Activated CD4-positive, alpha-beta memory T cell treated with anti-CD3 and anti-CD28 coated beads for 36 hours (primary cell): ENCODE measurements at places on chromosomes 3 and 15.

DNA sequence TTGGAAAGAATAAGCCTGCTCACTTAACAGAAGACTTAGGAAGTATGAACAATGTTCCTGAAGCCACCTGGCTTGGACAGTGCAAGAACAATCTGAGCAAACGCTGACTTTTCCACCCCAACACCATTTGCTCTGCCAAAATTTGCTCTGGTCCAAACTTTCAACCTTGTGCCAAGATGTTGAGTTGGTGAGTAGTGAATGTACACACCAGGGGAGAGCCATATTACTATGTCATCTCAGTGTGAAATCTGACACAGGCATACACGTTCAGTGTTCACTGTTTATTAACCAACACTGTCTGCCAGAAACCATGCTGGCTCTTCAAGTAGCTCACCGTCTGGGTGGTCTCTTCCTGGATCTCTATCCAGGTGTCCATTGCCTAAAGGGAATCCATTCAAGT is 152.9 kb upstream of the LPP start:
- no peak for DNase-seq

- no peak for DNase-seq
Observed at GRCh38 chr15:72339777-72340177, 19.8 kb upstream of the CELF6 start.

GRCh38 chr3:168040607-168041208 is 55.0 kb downstream of the GOLIM4 start:
- no peak for DNase-seq

DNA sequence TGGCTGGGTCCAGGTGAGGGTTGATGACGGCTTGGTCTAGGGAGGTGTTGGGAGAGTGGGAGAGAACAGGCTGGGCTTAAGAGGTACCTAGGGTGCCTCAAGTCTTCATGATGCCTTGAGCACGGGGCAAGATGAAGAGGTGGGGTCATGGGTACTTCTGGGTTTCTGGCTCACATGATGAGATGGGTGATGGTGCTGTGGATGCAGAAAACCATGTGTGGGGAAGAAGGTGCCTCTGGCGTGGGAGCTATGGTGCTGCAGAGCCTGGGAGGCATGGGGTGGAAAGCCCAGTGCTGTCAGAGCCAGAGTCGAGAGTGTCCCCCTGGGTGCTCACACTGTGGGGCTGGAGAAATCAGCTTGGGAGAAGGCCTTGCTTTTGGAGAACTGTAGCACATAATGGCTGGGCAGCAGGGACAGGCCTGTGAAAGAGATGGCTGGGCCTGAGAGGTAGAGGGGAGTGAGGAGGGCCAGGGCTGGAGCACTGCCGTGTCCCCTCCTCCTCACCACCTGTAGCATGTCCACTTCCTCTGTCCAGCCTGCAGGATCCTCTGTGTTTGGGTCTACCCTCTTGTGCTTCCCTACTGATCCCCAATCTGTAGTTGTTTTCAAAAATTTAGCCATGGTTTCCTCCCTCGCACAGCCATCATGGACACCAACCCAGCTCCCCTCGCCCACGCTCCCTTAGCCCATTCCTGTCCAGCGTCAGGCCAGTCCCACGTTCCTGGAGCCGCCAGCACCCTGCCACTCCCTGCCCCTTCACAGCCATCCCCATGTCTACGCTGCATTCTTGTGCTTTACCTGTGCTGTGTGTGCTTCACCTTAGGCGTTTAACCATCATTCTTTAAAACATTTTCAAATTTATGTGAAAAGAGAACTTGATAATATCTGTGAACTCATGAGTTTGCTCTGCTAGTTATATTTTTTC is 132.0 kb downstream of the EEFSEC start:
- no peak for DNase-seq

- DNase-seq: peak; percentile 27
Observed at GRCh38 chr3:41198526-41198925, 779 bp upstream of the CTNNB1 start.

DNA sequence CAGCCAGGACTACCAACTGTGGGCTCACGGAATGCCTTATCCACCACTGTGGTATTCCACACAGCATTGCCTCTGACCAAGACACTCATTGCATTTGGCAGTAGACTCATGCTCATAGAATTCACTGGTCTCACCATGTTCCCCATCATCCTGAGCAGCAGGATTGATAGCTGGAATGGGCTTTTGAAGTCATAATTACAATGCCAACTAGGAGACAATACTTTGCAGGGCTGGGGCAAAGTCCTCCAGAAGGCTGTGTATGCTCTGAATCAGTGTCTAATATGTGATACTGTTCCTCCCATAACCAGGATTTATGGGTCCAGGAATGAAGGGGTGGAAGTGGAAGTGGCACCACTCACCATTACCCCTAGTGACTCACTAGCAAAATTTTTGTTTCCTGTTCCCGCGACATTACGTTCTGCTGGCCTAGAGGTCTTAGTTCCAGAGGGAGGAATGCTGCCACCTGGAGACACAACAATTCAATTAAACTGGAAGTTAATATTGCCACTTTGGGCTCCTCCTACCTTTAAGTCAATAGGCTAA is 58.6 kb upstream of the CCDC80 start:
- no peak for DNase-seq

GRCh38 chr3:152097120-152097519 is 171.6 kb upstream of the MBNL1 start:
- DNase-seq: no peak

DNA sequence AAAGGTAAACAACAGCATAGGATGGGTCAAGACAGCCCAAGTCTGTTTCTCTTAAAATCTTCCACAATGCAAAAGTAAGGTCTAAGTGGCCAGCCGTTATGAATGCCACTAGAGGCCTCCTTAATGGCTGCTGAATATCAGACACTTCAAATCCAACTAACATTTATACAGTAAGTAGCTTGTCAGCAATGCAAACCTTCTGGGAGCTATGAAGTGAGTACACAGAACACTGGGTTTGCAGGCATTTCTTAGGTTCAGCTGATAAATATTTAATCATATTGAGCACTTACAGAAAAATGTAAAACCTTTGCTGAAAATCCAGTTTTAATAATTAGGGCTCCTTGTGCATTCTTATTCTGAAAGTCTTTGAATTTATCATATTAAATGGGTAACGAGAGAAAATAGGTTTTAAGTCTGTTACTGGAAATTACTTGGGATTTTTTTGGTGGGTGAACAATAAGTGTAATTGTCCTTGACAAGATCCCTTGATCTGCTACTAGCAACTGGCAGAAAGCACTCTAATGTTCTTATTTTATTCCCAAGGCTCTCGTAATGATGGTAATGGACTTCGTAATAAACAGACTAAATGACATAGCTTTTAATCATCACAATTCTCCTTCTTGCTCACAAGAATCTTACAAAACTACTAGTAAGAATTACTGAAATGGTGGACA is 141.7 kb upstream of the GPR149 start:
- DNase-seq: no peak

GRCh38 chr15:29822684-29823459 is 604 bp upstream of the TJP1 start:
- DNase-seq: no peak

- DNase-seq: peak; percentile 61
Observed at GRCh38 chr3:129045675-129046036, 14.9 kb upstream of the GP9 start.

- peak; percentile 69 for DNase-seq
Observed at GRCh38 chr3:125437631-125438435, 62.7 kb upstream of the ZNF148 start.

DNA sequence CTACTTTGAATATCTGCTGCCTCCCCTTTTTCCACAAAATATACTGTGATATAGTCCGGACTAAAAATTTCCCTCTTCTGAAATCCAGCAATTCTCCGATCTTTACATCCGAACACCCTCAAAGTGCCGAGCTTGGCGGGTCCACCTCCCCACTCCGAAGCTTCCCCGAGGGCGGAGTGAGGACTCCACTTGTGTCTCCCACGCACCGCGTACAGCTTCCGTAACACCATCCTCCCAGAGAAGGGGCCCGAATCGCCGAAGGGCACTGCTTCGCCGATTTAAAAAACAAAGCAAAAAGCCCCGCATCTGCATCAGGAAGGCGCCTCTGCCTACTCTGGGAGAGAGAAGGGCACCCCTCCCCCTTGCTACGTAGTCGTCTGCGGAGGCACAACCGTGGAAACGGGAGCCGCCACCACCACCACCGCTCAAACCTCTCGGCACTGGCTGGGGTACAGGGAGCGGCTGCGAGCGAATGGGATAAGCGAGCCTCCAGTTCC is 551 bp downstream of the NCBP2 start:
- peak; percentile 77 for DNase-seq

- DNase-seq: no peak
Observed at GRCh38 chr3:140363801-140364200, 314.1 kb upstream of the TRIM42 start.

- DNase-seq: peak; percentile 82
Observed at GRCh38 chr3:50316657-50317242, 5.8 kb downstream of the HYAL2 start.

DNA sequence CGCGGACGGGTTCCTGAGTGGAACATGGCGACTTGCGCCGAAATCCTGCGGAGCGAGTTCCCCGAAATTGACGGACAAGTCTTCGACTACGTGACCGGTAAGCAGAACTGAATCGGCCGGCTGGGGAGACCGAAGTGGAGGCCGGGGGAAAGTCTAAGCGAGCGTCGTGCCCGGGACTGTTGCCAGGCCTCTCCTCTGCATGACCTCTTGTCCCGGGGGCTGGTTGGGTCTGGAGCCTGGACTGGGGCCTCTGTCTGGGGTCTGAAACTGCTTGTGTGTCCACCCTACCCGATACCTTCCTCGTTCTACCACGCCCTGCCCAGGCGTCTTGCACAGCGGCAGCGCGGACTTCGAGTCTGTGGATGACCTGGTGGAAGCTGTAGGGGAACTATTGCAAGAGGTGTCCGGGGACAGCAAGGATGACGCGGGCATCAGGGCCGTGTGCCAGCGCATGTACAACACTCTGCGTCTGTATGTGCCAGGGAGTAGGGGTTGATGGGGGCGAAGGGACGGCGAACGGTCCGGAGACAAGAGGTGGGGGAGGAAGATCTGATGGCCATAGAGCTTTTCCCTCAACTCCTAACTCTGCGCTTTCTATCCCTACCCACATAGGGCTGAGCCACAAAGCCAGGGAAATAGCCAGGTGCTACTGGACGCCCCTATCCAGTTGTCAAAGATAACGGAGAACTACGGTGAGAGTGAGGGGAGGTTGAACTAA is at the start of gene ABCF3:
ABCF3 (plus strand) TSS at position 16 of the 718 bp plus-strand sequence; CDS start at position 25, 9 bp downstream.
- no peak for DNase-seq

DNA sequence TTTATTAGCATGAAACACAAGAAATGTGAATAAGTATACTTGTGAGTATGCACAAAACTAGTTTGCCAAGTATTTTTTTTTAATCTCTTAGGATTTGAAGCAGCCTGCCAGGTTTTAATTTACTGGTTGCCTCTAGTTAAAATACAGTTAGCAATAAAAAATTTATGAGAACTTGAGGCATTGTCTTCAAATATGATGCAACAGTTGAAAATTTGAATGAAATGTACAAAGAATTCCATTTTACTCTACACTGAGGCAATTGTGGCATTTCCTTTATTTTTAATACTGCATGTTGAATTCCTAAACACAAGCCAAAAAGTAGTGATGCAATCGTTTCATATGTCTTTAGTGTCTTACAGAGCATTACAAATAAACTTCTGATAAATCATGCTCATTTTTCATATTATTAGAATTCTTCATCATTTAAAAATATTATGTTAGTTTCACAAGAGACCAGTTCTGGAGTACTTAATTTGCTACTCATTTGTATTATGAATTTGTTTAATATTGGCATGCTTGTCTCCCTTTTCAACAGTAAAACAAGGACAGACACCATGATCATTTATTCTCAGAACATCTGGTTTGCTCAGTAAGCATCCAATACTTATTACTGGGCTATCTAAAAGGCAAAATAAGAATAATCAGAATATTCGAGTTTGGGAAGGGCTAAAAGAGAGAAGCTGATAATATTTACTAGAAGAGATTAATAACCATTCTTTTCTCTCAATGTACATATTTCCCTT is 124.8 kb upstream of the PTX3 start:
- DNase-seq: no peak

GRCh38 chr3:102230057-102230456 is 204.8 kb upstream of the ZPLD1 start:
- no peak for DNase-seq

DNA sequence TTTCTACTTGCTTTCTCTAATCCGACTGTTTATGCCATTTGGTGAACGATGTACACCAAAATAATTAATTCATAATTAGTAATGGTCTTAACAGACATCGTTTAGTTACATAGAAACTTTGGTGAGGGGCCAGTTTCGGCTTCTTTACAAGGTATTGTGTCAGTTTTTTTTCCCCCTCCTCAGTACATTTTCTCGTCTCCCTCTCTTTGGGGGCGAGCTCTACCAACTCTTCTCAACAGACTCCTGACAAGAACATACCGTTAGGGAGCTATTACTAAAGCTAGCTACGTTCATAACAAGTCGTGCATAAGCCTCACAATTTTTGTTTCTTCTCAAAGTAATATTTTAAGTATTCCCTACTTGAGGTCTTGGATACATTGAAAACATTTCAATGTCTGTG is 1.4 kb downstream of the U2SURP start:
- DNase-seq: no peak

DNA sequence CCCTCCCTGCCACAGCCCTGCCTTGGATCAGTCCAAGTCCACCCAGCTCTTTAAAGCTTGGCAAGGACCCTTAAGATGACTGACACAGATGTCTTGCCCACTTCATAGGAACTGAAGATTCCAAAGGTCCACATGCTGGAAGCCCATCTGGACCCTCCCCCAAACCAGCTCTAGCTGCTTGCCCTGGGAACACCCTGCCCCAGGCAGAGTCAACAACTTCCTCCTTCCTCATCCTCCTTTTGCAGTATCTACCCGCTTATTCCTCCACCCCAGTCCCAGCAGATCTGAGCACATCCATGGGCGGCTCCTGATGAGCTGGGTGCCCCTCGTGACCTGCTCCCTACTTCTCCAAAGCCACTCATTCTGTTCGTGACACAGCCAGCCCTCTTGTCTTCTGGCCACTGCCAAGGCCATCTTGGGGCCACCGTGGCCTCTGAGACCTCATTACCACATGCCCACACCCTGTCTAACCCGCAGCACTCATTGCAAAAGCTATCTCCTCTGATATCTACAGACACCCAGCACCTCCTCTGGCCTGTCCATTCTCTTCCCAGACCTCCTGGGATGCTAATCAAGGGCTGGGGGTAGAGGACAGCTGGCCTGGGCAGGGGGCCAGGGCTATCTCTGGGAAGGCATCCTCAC is 2.0 kb upstream of the PFKFB4 start:
- no peak for DNase-seq

- peak; percentile 43 for DNase-seq
Observed at GRCh38 chr15:99076555-99077308, 28.1 kb upstream of the SYNM start.

- no peak for DNase-seq
Observed at GRCh38 chr15:57005244-57005643, 86.8 kb downstream of the TCF12 start.

DNA sequence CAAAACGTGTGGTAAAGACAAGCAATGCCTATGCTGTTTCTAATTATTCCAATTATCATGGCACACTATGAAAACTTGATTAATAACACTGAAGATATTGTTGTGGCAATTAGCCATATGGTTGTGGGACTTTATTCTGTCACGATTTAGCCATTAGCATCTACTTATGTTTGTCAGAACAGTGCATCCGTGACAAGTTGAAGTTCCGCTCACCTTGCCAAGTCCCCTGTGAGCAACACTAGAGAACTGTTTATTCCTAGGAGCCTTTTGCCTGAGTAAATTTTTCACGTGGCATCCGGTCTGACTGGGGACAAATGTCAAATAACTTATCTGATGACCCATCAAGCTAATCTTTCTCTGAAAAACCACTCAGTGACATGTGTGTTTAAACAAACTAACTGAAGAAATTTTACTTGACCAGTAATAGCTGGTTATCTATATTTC is 403.3 kb downstream of the TBC1D5 start:
- no peak for DNase-seq
